Gastroesophageal sphincter (tissue), 4 donors: ENCODE measurements at places on chromosomes 2 and 18.
A peak's percentile ranks its signal among the peaks of the same experiment; 100 is the strongest.

GRCh38 chr2:224347176-224348051, 54.5 kb downstream of the FAM124B start:
- no peak for ATAC-seq

GRCh38 chr2:162215162-162215561, 28.1 kb downstream of the FAP start:
- ATAC-seq, result no peak

DNA sequence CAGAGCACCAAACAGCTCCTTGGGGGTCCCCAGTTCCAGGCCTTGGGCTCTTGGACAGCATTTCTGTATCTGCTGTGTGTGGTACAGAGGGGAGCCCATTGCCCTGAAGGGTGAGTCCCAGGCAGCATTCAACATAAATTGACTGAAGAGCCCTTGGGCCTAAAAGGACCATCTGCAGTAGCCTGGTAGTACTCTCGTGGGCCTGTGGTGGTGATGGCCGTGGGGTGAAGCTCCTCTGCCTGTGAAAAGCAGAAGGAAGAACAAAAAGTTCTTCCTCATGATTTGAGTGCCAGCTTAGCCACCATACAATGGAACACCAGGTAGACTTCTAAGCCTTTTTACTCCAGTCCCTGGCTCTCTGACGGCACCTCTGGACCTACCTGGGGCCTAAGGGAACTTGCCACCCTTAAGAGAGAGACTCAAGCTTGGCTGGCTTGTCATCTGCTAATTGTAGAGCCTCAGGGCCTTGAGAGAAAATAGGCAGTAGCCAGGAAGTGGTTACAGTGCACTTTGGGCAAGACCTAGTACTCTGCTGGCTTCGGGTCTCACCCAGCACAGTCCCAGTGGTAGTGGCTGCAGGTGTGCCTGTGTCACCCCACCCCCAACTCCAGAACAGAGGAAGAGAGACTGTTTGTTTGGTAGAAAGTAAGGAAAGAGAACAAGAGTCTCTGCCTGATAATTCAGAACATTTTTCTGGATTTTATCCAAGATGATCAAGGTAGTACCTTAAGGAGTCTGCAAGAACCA, 84.6 kb upstream of the CERS6 start:
- ATAC-seq, result no peak

GRCh38 chr2:107776362-107776761, 50.3 kb upstream of the RGPD4 start:
- no peak for ATAC-seq

- ATAC-seq, result no peak
These were observed 7.4 kb downstream of the RAPGEF4 start for GRCh38 chr2:172742931-172743540.

- peak; percentile 65 for ATAC-seq
These were observed 52.0 kb upstream of the ARL4C start for GRCh38 chr2:234548695-234549420.

- ATAC-seq, result no peak
These were observed 150.8 kb downstream of the RNF152 start for GRCh38 chr18:61741881-61742454.

GRCh38 chr2:171004833-171005232, 75.8 kb downstream of the GORASP2 start:
- ATAC-seq, result no peak

- ATAC-seq, result no peak
These were observed 1.4 kb downstream of the FAM171B start for GRCh38 chr2:186695081-186695756.

- no peak for ATAC-seq
These were observed 127.4 kb downstream of the NDUFA10 start for GRCh38 chr2:239897596-239898235.

GRCh38 chr2:150610670-150611279, 123.3 kb upstream of the RND3 start:
- peak; percentile 19 for ATAC-seq

- ATAC-seq, result no peak
These were observed 43.2 kb downstream of the LPIN2 start for GRCh38 chr18:2969695-2970094.

GRCh38 chr18:35635170-35635569, 53.6 kb downstream of the GALNT1 start:
- no peak for ATAC-seq
